ENCODE measurements at places on chromosomes 6 and 20.
A peak's percentile ranks its signal among the peaks of the same experiment; 100 is the strongest.

- DNase-seq, result peak; percentile 15
Measured at GRCh38 chr6:145814035-145814500, 527 bp downstream of the FBXO30 start.

GRCh38 chr6:136644597-136644952 lies 94.4 kb upstream of the MAP7 start:
- no peak for DNase-seq

- no peak for DNase-seq
Measured at GRCh38 chr20:4513720-4514119, 208.0 kb upstream of the PRND start.

DNA sequence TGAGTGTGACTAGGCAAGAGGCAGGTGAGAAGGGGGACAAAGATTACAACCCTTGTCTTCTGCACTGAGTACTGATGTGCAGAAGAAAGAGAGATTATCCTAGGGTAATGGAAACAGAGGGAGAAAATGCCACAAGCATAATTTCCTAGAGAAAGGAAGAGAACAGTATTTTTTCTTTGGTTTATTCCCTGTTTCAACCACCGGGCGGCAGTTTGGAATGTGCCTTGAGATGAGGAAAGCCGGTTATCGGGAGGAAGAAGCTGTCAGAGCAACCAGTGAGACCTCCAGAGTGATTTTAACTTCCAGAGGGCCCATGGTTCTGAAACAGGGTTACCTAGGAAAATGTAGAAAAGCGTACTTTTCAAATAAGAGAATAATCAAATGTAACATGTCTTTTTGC lies 121.4 kb downstream of the REV3L start:
- peak; percentile 3 for DNase-seq

- DNase-seq, result peak; percentile 7
Measured at GRCh38 chr6:82363428-82364086, at the start of gene TPBG. Gene TPBG (plus strand): TSS chr6:82363817. CDS start chr6:82364962, 1,145 bp downstream.

- no peak for DNase-seq
Measured at GRCh38 chr6:41371461-41371991, 36.1 kb downstream of the NCR2 start.

DNA sequence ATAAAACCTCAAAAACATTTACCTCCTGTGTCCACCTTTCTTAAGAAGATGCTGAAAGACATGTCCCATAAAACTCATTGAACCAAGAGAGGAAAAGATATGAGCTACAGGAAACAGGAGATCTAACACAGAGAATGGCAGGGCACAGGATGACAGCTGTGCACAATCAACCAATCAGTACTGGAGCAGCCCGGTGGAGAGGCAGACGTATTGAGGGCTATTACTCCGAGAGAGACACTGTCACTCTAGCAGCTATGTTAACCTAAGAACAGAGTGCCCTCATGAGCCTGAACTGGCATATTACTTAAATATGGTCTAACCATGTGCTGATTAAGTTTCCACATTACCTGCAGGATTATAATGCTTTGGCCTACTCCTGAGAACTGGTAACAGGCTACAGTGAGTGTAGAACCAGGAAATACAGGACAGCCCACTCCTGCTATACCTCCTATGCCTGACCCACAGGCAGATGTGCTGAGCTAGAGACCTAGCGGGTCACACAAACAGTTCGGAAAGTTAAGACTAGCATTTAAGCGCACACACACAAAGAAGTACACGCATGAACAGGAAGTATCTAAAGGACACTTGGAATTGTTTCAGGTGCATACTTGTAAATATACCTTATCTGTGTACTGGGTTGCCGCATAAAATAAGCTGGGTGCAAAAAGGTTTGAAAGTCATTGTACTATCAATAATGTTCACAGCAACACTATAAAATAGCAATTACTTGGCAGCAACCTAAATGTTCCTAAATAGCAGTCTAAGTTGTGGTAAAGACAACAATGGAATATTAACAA lies 199.3 kb upstream of the SHLD1 start:
- no peak for DNase-seq

DNA sequence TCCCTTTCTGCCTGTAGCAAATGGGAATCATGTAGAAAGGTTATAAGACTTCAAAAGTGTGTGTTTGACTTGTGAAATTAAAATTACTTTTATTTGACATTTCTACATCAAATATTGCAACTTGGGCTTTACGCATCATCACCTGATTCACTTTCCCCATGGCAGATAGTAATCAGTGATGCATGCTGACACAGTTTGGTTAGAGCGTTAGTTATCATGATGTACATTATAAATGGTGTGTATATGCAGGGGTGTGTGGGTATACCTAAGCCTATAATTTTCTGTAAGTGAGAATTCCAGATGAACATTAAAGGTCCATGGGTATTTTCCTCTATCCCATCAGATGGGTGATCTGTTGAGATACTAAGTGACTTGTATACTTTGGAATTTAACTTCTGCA lies 141.5 kb downstream of the KLHL32 start:
- no peak for DNase-seq

GRCh38 chr6:125866433-125866832 lies 75.7 kb downstream of the NCOA7 start:
- DNase-seq, result no peak

DNA sequence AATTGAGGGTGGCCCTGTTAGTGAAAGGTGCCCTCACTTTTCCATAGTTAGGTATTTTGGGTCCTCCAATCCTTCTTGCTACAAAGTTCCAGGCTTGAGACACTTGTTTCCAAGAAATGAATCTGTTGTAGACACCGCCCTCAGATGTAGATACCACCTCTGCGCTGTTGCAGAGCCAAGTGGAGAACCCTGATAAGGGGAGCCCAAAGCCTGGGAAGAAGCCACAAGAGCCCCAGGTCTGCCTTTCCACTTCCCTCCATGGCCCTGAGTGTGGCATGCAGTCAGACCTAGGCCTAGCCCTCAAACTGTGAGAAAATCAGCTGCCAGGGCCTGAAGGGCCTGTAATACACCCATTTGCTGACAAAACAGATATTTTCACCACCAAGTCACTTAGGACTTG lies 37.1 kb downstream of the DTD1 start:
- no peak for DNase-seq

GRCh38 chr6:154440422-154441043 lies 70.0 kb downstream of the CNKSR3 start:
- no peak for DNase-seq

GRCh38 chr6:3579652-3580175 lies 122.9 kb upstream of the SLC22A23 start:
- no peak for DNase-seq

DNA sequence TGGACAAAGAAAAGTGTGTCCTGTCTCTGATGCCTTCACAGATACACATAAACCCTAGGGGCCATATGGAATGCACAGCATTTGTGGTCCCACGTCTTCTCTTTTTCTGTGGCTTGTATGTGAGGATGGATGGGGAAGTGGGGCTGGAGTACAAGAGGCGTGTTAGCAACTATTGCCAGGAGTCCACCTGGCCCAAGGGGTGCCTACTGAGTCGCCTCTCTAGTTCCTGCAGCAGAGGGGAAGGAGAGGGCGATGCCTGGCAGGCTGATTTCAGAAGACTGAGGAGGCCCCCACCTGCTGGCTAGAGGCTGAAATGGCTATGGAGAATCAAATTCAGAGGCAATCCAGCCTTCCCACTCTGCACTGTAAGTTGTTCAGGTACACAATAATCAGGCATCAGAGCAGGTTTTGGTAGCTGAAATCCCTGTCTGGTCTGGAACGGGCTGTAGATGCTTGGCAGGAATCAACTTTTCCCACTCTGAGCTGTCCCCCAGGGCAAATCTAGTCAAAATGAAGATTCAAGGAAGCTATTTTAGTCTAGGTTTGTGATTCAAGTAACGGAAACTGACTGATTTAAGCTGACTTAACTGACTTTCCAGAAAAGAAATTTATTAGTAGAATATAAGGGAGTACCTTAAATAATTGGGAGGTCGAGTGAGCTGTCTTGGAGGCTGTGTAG lies 14.9 kb upstream of the PPARD start:
- peak; percentile 82 for DNase-seq

DNA sequence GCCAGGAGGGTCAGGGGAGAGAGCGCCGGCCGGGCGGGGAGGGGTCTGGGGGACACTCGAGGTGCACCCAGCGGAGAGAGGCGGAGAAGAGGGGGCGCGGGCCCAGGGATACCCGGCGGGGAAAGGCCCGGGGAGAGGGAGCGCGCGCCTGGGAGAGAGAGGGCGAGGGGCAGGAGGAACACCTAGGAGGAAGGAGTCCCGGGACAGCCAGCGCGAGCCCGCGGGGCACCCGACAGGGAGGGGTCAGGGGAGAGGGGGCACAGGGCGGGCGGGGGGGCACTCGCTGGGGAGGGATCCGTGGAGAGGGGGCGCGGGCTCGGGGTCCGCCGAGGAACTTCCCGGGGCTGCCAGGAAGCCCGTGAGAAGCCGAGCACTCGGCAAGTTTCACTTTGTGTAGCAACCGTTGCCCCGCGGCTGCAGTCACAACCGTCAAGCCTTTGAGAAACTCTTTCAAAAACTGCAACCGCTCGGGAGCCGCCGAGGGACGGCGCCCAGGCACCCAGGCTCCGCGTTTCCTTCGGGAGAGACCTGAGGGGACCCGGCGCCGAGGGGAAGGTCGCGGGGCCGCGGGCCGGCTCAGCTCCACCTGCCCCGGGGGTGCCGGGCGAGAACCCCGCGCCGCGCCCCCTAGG lies 471 bp downstream of the EZR start:
- DNase-seq, result peak; percentile 77

- no peak for DNase-seq
Measured at GRCh38 chr20:61922411-61922810, 143.3 kb downstream of the TAF4 start.

DNA sequence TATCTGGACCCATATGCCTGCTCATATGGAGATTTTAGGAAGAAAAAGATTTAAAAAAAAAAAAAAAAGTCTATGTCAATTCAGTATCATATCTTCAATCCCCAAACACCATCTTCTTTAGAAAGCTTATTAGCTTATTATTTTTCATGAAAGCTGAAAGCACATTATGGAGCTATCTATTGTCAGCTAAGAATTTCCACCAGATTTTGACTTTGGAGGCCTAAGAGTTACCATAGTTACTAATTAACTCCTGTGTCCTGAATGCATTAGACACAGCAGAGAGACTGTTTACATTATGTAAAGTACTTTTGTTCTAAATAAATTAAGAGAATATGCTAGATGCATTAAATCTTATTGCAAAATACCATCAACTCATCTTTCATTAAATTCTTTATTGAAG lies 255.5 kb upstream of the NRSN1 start:
- no peak for DNase-seq

GRCh38 chr6:128541261-128541660 lies 20.9 kb upstream of the PTPRK start:
- no peak for DNase-seq

- no peak for DNase-seq
Measured at GRCh38 chr6:129785047-129785755, 75.2 kb upstream of the ARHGAP18 start.

GRCh38 chr6:136677822-136678221 lies 114.5 kb downstream of the MAP3K5 start:
- no peak for DNase-seq

- no peak for DNase-seq
Measured at GRCh38 chr6:117025310-117025709, 148.3 kb downstream of the RFX6 start.
